ENCODE measurements at places on chromosomes 7 and 10.

DNA sequence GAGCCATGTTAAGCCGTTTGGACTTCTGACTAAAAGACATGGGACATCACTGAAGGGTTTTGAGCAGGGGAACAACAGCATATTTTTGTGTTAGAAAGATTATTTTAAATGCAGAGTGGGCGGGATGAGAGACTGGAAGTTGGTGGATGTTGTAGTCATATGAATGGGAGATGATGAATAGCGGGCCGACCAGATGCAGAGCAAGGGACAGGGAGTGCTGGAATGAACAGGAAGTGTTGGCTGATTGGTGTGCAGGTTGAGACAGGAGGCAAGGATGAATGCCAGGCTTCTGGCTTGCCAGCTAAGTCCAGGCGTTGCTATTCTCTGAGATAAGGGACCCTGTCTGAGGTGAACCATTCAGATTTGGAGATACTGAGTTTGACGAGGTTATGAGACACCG, 38.0 kb downstream of the GAD2 start:
- DNase-seq: no peak

- no peak for DNase-seq
Observed at GRCh38 chr7:25349283-25350017, 121.2 kb upstream of the NPVF start.

- DNase-seq: no peak
Observed at GRCh38 chr10:128865436-128866195, 601.4 kb upstream of the MGMT start.

DNA sequence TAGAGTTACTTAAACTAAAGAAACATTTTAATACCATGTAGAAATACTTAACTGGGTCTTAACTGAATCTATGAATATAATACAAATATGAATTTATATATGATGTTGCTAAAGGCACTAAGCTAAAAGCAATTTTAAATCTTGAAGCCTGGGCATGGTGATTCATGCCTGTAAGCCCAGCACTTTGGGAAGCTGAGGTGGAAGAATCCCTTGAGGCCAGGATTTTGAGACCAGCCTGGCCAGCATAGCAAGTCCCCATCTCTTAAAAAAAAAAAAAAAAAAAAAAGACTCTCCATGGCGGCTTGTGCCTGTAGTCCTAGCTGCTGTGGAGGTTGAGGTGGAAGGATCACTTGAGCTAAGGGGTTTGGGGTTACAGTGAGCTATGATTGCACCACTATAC, 95.3 kb downstream of the CCSER2 start:
- DNase-seq: no peak

DNA sequence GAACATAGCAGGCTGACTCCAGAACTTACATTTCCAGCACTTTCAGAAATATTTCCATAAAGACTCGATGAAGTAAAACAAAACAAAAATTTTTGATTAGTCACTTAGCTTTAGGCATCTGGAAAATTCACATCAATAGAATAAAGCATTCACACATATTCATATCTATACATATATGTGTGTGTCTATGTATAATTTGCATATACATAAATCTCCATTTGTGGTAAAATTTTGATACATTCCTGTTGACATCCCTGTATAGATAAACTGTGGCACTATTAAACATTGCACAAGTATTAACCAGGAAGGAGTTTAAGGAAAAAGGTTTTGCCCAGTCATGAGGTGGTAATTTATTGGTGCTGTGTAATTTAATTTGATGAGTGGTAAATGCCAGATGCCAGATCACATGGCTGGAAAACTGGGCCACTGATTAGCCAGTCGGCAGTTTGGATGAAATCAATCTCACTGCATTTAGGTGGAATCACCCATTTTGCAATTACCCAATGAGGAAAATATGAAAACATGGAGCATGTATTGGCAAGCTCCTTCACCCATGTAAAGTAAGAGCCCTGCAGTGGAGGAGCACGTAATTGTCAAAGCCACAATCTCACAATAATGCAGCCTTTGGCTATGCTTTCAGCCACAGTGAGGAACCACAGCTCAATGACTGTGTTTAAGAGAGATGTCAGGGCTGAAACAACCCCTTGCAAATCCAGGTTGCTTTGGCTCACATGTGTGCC, 294.6 kb downstream of the RNLS start:
- DNase-seq: no peak

DNA sequence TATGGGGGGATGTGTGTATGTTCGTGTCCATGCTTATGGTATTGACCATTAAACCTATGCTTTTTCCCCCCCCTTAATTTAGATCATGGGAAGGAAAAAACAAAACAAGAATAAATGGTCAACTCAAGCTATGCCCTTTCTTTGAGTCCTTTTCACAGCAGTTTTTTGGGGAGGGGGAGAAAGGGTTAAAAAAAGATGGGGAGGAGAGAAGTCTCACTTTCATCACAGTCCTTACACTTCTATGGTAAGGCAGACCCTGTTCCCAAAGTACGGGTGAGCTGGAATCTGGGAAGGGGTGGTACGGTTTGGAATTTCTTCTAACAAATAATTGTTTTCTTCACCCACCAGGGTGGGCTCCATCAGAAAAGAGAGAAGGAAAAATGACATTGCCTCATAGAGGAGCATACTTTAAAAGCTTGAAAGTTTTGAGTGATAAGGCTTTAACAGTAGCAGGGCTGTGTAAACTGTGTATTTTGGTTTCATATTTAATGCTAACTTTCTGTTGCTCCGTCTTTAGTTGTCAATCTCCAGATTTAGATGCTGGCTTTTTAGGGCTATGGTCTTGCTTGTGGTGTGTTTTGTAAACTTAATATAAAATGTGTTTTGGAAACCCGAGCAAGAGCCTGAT, 180.1 kb downstream of the TCF7L2 start:
- DNase-seq: no peak
